Left ventricle myocardium superior (tissue), 1 donor: ENCODE measurements at places on chromosomes 5 and 9.

DNA sequence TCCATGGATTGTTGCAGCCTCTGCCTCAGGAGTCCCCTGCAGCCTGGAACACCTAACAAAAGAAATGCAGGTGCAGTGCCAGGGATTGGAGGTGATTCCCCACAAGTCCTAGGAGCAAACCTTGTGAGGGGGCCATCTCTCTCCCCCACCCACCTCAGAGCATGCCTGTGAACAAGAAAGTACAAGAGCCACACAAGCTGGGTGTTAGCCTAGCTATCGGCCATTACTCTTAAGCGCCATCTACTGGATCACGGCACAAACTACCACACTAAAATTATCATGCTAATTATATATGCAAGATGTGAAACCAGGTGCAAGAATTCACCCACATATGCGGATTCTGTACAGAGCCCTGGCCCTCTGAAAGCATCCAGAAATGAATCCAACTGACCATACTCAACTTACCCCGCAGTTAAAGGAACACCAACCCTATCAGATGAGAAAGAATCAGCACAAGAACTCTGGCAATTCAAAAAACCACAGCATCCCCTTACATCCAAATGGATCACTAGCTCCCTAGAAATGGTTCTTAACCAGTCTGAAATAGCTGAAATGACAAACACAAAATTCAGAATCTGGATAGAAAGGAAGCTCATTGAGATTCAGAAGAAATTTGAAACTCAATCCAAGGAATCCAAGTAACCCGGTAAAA, 16.5 kb upstream of the PRSS3 start:
- DNase-seq: no peak

GRCh38 chr5:140588311-140589070, 23.9 kb downstream of the SLC35A4 start:
- no peak for DNase-seq

DNA sequence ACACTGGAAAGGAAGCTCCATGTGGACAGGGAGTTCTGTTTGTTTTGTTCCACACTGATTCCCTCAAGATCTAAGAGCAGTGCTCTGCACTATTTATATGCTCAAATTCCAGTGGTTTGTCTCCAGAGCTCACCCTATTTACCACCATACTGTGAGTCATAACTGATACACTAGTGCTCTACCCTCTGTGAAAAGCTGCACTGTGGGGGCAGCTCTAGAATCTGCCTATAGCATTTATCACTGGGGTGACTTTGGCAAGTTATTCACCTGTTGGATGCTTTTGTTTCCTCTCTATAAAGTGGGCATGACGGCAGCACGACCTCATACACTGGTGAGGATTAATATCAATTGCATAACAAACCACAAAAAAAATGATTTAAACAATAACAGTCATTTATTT, 307.8 kb downstream of the NR2F1-AS1 start:
- no peak for DNase-seq

DNA sequence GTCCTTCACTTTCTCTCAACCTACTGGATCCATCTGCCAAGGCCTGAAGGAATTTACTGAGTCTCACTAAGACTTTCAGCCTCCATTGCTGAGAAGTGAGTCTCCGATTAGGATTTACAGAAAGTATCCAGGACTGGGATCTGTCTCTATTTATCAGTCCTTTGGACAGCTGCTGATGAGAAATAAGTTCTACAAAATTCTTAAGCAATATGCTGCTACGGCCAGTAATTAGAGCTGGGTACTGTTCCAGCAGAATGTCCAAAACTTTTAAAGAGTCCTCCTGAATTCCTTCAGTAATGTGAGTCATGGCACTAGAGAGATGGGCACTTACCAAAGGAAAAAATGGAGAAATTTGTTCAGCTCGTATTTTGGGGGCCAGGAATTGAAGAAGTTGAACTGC, 5.9 kb downstream of the TEX10 start:
- DNase-seq: no peak
